ENCODE measurements at places on chromosomes 5 and 9.

- no peaks in the 10 kb centered on the region for H3K4me1 ChIP-seq
- no peak overlapping the region for H3K27ac ChIP-seq
- no peak overlapping the region for H3K4me3 ChIP-seq
- H3K36me3 ChIP-seq = no peaks in the 10 kb centered on the region
- H3K27me3 ChIP-seq = no peaks in the 10 kb centered on the region
These were observed 11.3 kb upstream of the TIMD4 start for GRCh38 chr5:156974328-156974727.

DNA sequence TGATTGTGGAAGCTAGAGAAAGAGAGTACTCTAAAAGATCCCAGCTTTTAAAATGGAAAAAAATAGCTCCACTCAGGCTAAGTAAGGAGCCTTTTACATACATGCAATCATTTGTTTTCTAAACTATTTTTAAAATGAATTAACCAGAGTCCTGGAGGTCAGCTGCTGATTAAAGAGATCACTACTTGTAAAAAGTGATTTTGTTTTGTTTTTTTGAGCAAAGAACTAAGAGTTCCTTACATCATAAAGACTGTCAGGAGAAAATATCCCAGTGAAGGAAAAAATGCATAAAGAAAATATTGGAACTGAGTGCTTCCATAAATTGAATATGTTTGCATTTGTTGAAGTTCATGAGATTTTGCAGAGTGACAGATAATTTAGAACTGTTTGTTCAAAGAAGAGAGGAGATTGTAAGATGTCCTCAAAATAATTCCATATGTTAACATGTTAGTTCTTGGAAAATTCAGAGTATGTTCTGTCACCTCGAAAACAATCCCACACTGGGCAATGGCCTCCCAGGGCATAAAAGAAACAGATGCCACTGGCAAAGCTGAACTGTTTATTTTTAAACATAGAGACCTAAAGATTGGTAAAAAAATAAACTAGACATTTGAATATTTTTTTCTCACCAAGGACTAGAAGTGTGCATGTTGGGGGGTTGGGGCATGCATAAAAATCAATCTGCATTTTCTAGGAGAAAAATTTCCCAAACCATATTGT, 264.7 kb downstream of the NPR3 start:
- no peaks in the 10 kb centered on the region for H3K27me3 ChIP-seq
- H3K27ac ChIP-seq = no peak overlapping the region
- no peaks in the 10 kb centered on the region for H3K36me3 ChIP-seq
- H3K4me1 ChIP-seq = no peaks in the 10 kb centered on the region
- no peak for ATAC-seq

DNA sequence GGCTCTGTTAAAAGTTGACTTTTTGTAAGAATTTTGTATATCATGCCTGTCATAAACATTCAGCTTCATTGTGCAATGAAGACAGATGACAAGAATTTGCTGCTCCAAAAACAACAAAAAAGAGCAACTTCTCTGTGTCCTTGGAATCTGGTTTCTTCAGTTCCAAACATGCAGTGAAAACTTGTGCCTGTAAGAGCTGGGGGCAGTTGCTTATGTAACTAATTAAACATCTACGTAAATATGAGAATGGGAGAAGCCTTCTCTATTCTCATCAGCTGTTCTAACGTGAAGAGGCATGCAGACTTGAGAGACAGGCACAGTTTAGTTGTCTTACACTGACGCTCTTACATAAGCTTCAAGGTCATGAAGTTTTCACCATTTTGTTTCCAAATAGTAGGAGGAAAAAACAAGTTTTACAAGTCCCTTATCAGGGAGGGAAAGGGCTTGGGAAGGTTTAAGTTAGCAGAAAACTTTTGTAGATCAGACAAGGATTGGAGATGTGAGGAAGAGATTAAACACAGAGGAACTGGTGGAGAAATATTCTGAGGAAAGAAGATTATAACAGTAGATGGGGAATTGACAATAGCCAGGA, 170.4 kb downstream of the RFK start:
- peak; percentile 57 for ATAC-seq
- no peak overlapping the region for H3K4me3 ChIP-seq
- no peaks in the 10 kb centered on the region for H3K27me3 ChIP-seq
- peak overlapping the region; percentile 36 for H3K27ac ChIP-seq

GRCh38 chr9:69943148-69943806, 100.4 kb upstream of the MAMDC2 start:
- no peak for ATAC-seq
- H3K27me3 ChIP-seq = no peaks in the 10 kb centered on the region
- H3K4me3 ChIP-seq = no peak overlapping the region
- no peak overlapping the region for H3K27ac ChIP-seq
- H3K36me3 ChIP-seq = no peaks in the 10 kb centered on the region
- H3K4me1 ChIP-seq = no peaks in the 10 kb centered on the region

GRCh38 chr5:36458746-36459145, 147.7 kb upstream of the SLC1A3 start:
- no peak overlapping the region for H3K4me3 ChIP-seq
- no peaks in the 10 kb centered on the region for H3K4me1 ChIP-seq

- peaks cover 30% of the 10 kb centered on the region for H3K4me1 ChIP-seq
- H3K27me3 ChIP-seq = no peaks in the 10 kb centered on the region
- H3K4me3 ChIP-seq = no peak overlapping the region
These were observed 62.5 kb downstream of the GNAQ start for GRCh38 chr9:77969083-77969482.

DNA sequence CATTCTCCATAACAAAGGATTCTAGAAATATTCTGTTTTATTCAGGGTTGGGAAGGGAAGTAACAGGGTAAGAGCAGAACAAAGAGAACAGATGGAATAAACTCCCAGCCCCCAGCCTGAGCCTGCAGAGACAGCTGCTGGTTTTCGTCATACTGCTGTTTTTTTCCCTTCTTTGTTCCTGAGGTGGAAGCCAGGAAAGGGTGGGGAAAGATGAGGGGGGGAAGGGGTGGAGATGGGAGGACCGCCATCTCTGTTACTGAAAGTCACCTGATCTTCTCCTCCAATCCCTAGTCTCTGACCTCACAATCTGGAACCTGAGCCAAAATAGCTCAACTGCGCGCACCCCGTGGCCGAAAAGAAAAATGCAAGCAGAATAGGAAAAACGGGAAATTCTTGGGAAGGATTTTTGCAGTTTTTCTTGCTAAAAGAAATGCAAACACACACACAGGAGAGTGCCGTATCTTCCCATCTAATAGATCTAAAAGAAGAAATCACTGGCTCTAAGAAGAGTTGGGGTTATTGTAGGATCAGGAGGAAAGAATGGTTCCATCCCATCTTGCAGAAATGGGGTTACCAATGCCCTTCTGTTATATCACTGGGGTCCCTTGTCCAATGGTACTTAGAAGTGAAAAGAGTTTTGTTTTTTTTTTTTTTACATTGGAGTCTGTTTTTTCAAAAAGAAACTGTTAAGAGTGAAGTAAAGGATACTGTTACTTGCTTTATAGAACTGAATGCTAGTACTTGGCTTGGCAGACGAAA, 57.9 kb downstream of the DIAPH1 start:
- peak overlapping the region; percentile 20 for H3K4me3 ChIP-seq
- ATAC-seq = peak; percentile 87
- H3K36me3 ChIP-seq = no peaks in the 10 kb centered on the region
- no peaks in the 10 kb centered on the region for H3K27me3 ChIP-seq
- H3K4me1 ChIP-seq = peaks cover 13% of the 10 kb centered on the region

GRCh38 chr9:101381833-101382342, 2.9 kb downstream of the BAAT start:
- no peak for ATAC-seq
- no peak overlapping the region for H3K27ac ChIP-seq
- no peak overlapping the region for H3K4me3 ChIP-seq
- no peaks in the 10 kb centered on the region for H3K27me3 ChIP-seq

- no peak overlapping the region for H3K27ac ChIP-seq
- no peak for ATAC-seq
- H3K4me3 ChIP-seq = no peak overlapping the region
- H3K4me1 ChIP-seq = no peaks in the 10 kb centered on the region
- no peaks in the 10 kb centered on the region for H3K36me3 ChIP-seq
These were observed 344.5 kb downstream of the PRR16 start for GRCh38 chr5:120808606-120809005.

DNA sequence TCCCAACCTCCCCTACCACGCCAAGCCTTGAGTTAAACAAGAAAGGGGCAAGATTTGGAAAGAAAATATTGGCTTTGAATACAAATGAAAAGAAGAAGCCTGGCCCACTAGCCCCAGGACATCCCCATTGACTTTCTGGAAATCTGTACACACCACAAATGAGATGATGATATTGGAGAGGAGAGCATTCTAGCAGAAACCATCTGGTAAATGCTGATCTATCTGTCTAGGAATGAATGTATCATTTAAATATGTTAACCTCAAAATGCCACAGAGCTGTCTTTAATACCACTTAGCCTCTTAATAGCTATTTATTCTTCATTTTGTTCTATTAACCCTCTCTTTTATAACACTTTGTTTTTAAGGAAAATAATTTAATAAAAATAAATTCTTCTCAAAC, 270.2 kb upstream of the PDE4D start:
- ATAC-seq = no peak
- no peak overlapping the region for H3K4me3 ChIP-seq
- no peak overlapping the region for H3K27ac ChIP-seq

- H3K36me3 ChIP-seq = no peaks in the 10 kb centered on the region
- H3K4me1 ChIP-seq = no peaks in the 10 kb centered on the region
- no peak overlapping the region for H3K4me3 ChIP-seq
These were observed 15.8 kb downstream of the MCIDAS start for GRCh38 chr5:55211184-55211874.

- no peak for ATAC-seq
- H3K36me3 ChIP-seq = no peaks in the 10 kb centered on the region
- H3K4me3 ChIP-seq = no peak overlapping the region
- H3K4me1 ChIP-seq = no peaks in the 10 kb centered on the region
- H3K27ac ChIP-seq = no peak overlapping the region
- H3K27me3 ChIP-seq = no peaks in the 10 kb centered on the region
These were observed 76.0 kb downstream of the SEMA6A start for GRCh38 chr5:116498503-116499048.

DNA sequence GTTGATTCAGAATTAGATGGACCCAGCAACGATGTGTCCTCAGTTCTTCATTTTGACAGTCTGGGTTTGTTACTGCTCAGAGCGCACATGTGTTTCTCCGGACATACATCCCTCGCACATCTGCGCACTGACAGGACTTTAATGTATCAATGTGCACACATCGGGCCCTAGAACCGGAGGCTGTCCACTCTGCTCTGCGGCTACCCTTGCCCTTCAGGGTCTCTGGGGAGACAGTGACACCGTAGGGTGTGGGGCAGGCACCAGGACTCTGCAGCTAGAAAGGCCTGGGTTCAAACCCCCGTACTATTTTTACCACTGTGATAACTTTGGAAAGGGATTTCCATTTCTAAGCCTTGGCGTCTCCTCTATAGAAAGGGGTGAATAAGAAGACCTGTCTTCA, 23.5 kb upstream of the LPCAT1 start:
- no peak overlapping the region for H3K27ac ChIP-seq
- H3K4me3 ChIP-seq = no peak overlapping the region
- H3K27me3 ChIP-seq = peaks cover 19% of the 10 kb centered on the region
- no peaks in the 10 kb centered on the region for H3K36me3 ChIP-seq
- H3K4me1 ChIP-seq = peaks cover 13% of the 10 kb centered on the region
- no peak for ATAC-seq

DNA sequence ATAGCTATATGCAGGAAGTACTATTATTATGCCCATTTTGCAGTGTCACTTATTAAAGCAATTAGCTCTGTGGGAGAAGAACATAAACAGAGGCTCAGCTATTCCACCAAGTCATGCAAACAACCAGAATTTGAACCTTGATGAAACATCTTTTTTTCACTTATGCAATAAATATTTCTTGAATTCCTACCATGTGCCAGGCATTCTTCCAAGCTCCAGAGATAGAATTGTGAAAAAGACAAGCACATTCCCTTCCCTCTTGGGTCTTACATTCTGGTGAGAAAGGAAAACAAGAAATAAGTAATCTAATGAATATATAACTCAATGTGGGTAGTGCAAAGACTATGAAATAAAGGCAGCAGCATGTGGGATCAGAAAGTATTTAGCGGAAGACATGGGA, 32.1 kb upstream of the ADRB2 start:
- H3K27ac ChIP-seq = no peak overlapping the region
- H3K27me3 ChIP-seq = no peaks in the 10 kb centered on the region
- no peaks in the 10 kb centered on the region for H3K4me1 ChIP-seq
- no peak for ATAC-seq

DNA sequence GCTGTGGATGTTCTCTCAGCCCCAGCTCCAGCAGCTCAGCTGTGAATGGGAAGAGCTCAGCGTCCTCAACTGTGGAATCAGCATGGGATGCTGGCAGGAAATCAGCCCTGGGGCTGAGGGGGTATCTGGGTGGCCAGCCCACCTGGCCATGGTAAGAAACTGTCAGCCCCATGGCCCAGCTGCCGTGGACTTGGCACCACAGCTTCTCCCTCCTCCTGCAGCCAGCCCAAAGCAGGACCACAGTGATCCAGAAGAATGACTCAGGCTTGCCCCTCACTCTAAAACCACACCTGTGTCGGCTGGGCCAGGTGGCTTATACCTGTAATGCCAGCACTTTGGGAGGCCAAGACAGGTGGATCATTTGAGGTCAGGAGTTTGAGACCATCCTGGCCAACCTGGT, 48.0 kb downstream of the SAR1B start:
- no peak overlapping the region for H3K4me3 ChIP-seq
- no peaks in the 10 kb centered on the region for H3K27me3 ChIP-seq
- peaks cover 14% of the 10 kb centered on the region for H3K36me3 ChIP-seq
- no peaks in the 10 kb centered on the region for H3K4me1 ChIP-seq
